ENCODE measurements at places on chromosomes 6 and 20.

DNA sequence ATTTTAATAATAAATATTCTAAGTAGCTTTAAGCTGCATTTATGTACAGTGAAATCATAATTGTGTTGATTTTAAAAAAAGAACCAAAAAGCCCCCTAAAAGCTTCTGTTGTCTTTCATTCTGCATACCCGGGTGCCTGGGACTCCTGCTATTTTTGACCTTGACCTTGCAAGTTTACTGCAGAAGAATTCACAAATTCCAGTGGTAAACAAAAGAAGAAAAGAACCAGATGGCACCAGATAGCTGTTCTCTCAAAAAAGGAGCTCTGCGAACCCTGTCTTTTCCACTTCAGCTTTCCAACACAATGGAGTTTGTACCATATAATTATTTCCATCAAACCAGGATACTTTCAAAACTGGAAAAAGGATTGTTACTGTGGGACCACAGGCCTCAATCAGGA, 363.3 kb downstream of the SMOC2 start:
- DNase-seq = no peak

GRCh38 chr6:25944688-25945574, 14.4 kb upstream of the SLC17A2 start:
- DNase-seq = no peak

- no peak for DNase-seq
These were observed 127.1 kb downstream of the HDGFL1 start for GRCh38 chr6:22696481-22696880.

DNA sequence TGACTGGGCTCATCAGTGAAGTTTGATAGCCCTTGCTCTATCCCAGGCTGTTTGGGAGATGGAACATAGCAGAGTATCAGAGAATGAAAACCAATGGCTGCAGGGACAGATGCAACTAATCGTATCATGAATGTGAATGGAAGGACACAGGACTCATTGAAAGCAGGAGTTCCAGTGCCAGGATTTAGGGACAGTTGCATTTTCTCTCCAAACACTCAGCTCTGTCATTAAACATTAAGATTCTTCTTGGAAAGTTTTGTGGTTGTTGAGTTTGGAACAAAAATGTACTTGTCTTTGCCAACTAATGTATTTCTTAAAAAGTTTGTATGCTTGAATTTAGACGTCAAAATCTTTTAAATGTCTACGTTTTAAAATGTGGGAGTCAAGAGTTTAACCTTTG, 31.0 kb upstream of the GSTA5 start:
- DNase-seq = no peak

- DNase-seq = no peak
These were observed 202.8 kb downstream of the CD83 start for GRCh38 chr6:14320332-14320731.

DNA sequence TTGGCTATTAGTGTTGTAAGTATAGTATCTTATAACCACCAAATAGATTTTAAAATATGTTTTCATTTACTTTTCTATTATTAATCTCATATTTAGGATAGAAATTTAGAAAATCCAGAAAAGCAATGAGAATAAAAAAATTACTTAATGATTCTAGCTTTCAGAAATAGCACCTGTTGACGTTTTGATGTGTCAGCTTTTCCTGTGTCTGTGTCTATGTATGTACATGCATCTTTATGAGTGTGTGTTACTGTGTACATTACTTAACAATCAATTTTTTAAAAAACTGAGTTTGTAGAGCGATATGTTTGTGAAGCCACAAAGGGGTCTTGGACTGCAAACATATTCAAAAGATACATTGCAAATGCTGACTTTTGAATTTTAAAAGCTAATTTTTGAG, 526.9 kb downstream of the BCKDHB start:
- DNase-seq = no peak

DNA sequence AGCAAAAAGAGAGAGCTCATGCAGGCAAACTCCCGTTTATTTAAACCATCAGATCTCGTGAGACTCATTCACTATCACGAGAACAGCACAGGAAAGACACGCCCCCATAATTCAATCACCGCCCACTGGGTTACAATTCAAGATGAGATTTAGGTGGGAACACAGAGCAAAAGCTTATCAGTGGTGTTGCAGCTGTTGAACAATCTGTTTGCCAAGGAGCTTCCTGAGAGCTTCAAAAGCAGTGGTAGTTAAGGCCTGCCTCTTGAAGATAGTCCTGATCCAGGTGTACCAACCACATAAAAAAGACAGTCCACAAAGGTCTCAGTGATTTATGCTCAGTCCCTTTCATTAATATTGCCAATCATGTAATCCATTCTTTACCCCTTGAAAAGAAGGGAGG, 269.4 kb upstream of the IRAK1BP1 start:
- no peak for DNase-seq

DNA sequence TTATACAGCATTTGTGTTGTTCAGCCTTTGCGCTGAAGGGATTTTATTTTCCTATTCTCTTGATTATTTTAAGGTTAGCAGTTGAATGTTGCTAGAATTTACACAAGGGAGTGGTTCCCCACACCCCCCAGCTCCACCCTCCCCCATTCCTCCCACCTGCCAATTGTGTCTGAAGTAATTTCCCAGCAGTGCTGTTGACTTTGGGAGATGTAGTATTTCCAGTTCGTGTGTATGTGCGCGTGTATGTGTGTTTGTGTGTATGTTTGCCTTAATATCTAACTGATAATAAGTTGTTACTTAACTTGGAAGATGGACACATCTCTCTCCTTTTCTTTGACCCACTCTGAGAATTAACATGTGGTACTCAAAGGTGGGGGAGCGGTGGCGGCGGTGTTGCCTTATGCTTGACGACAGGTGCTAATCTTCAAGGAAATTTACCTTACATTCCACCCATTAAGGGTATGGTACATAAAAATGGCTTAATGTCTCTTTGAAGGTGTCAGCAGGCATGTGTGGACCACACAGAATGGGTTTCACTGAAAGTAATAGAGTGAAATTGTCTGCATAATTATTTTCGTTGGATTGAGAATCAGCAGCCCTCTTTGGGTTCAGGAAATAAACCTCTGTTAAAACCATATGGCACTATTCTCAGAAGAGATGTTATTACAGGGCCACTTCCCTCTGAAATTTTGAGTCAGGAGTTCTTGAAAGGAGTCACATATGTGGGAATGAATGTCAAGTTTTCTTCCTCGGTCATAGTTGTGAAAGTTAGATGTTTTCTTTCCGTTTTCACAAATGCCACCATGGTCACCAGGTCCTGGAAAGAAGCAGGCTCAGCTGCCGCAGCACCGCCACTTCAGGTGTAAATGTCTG, 95.6 kb upstream of the SUPT3H start:
- DNase-seq = no peak

DNA sequence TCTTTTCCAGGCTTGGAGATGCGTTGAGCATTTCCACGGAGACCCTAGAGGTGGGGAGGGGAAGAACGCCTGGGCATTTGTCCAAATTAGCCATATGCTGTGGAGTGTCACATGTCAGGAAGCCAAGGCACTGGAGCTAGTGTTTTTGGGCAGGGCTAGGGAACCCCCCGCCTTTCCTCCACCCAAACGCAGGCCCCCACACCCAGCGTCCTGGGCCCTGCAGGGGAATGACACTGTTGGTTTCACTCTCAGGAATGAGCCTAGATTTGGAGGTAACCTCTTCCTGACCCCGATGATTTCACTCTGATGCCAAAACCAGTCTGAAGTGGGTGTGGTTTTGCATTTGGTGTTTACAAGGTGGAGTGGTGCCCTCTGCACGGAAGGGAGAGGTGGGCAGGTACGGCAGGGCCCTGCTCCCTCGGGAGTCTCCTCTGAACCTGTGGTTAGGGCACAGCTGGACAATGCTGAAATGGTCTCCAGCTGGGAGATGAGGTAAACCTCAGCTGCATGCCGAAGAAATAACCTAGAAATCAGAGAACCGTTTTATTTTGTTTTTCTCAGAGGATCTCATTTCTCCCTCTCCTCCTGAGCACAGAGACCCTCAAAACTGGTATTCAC, 29.5 kb downstream of the MTHFD1L start:
- DNase-seq = no peak

- no peak for DNase-seq
These were observed 21.4 kb downstream of the BHLHE23 start for GRCh38 chr20:62985444-62985778.

DNA sequence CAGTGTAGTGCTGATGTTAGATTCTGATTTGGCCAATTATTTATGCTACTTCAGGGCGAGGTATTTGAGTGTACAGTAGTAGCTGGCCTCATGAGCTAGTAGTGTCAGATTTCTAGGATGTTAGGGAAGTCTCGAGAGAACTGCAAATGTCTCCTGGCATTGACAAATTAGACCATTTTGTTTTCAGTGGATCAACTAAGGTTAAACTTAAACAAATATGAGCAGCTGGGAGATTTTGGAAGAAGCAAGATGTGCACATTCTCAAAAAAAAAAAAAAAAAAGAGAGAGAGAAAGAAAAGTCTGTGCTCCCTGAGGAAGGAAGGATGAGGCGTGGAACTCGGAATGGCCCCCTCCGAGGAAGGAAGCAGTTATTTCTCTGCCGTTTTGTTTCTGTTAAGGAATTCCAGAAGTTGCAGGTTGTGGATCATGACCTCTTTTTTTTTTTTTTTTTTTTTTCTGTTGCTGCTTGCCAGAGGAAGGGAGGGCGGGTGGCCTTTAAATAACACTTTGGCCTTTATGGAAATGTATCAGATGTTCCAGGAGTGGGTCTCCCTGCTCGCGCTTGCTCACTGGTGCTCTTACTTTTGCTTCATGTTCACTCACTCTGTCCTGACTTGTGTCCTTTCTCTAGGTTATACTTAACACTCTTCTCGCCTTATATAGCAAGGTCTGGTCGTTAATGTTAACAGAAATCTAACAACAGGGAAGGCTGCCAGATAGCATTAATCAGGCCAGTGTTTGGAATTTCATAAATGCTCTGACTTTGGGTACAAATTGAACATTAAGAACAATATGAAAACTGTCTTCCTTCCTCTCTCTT, 124.4 kb downstream of the TCP11 start:
- DNase-seq = no peak

DNA sequence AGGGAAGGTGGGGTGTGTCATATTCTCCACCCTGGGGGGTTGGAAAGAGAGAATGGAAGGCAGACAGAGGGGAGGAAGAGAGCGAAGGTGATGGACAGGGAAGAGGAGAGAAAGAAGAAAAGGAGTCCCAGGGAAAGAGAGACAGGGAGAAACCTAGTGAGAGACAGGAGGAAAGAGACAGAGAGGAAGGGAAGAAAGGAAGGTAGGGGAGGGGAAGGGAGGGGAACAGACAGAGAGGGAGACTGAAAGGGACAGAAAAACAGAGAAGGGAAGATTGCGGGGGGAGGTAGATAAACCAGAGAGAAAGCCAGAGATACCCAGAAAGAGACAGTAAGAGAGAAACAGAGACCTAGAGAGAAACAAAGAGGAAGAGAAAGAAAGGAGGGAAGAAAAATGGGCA, 88.4 kb downstream of the CDH22 start:
- DNase-seq = no peak

DNA sequence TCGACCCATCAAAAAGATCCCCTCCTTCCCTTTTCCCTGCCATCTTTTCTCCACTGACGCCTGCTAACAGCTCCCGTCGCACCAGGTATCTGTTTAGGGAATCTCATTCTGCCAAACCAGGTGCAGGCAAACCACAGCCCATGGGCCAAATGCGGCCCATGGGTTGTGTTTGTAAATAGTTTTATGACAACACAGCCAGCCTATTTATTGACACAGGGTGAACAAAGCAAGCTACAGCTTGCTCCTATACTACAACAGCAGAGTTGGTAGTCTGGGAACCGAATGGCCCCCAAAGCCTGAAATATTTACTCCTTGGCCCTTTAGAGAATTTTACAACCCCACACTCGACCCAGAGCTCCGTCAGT, 16.4 kb downstream of the NFATC2 start:
- DNase-seq = no peak

DNA sequence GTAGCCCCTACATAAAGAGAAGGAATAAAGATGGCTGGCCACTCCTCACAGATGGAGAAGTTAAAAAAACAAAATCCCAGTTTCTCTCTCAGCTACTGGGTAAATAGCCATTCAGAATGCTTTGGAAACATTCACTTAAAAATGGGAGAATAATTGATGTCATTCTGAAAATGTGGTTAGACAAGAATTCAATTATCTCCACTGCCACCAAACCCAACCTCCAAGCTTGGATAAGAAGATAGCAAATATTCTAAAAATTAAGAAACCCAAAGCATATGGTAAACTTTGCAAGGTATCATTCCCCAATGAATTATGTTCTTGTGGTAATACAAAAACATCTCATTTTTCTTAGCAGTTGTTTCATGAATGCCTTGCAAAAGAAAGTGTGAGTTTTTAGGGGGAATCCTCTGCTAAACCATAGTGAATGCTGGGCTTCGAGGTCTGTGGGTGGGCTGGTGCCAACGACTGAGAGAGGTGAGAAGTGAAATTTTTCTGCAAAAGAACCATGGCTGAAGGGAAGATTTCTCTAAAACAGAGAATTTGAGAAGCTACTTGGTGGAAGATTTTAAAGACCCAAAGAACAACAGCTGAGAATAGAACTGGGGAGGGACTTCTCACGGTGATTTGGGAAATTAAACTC, 497.9 kb upstream of the JARID2 start:
- DNase-seq = no peak

DNA sequence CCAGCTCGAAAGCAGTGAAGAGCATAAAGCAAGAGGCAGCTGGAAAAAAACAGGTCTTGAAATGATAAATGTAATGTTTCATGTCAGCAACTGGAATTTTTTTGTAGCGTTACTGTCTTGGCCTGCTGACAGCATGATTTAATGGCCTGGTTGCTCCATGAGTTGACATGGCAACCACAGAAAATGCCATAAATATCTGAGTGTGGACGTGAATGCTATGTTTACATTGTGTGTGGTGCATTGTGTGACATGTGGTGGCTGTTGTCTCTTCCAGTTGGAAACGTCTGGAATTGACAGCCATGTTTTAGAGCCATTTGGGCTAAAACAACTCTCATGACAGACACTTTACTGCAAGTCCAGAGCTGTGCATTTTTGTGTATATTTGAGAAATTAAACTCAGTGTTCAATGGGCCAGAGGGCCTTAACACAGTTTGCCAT, 170.0 kb downstream of the FOXA2 start:
- no peak for DNase-seq

DNA sequence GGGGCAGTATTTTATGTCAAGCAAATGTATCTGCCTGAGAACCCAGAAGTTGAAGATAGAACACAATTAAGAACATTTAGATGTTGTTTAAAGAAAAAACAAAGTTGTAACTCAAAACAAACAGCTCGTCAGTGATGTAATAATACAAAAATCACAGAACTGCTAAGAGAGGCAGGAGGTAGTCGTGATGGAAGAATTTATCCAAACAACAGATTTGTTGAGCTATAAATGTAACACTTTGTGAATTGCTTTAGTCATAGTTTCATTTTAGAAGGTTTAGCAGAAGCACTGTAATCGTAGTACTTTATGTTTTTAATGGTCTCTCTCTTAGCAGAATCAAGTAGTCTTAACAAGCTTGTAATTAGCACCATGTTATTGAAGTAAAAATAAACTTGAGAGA, 73.6 kb downstream of the SCAF8 start:
- DNase-seq = no peak

DNA sequence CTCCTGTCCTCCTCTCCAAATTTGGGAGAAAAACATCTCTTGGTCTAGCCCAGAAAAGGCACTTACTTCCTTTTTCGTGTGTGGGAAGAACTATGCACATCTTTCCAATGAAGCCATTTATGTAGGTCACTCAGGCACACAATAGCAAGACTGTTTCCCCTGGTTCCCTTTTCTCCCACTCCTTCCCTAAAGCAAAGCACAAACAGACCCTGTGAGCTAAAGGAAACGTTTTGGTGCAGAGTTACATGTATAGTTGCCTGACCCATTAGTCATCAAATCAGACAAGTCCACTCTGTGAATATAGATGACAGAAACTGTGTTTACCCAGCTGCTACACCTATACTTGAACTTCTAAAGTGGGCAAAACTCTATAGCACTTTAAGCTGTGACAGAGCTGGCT, 474.6 kb downstream of the COL12A1 start:
- no peak for DNase-seq
